Stomach (tissue), 19 donors: ENCODE measurements at places on chromosomes 2 and 18. TPM values are rescaled to one million over a fixed set of nuclear protein-coding genes. Genes with fewer than 3 reads are reported as not detected.
A peak's percentile ranks its signal among the peaks of the same experiment; 100 is the strongest.

- H3K27ac ChIP-seq, result no peak overlapping the region
- no peak overlapping the region for H3K4me3 ChIP-seq
- peak; percentile 25 for DNase-seq
Measured at GRCh38 chr2:230905448-230906421, 19.3 kb downstream of the GPR55 start.

DNA sequence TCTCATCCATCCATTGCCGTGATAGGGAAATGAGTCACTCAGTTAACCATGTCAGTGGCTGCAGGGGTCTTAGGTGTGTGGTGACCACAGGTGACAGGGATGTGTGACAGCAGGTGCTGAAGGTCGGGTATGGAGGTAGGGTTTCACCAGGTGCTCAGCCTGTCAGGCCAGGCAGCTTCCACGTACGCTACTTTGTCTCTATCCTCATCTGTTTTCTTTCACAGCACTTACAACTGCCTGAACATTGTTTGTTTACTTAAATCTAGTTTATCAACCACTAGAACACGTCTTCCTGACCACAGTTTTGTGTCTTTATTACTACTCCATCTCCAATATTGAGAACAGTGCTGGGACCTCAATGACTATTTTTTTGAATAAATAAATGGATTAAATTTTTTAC, 11.4 kb upstream of the UXS1 start:
- H3K4me1 ChIP-seq, result no peaks in the 10 kb centered on the region
- no peaks in the 10 kb centered on the region for H3K36me3 ChIP-seq
- no peaks in the 10 kb centered on the region for H3K27me3 ChIP-seq
- no peak overlapping the region for H3K4me3 ChIP-seq
- H3K27ac ChIP-seq, result no peak overlapping the region

GRCh38 chr2:68637047-68637446, 6.3 kb upstream of the PROKR1 start:
- no peaks in the 10 kb centered on the region for H3K4me1 ChIP-seq
- no peak for DNase-seq
- no peaks in the 10 kb centered on the region for H3K36me3 ChIP-seq
- no peaks in the 10 kb centered on the region for H3K27me3 ChIP-seq
- no peak overlapping the region for H3K27ac ChIP-seq
- H3K4me3 ChIP-seq, result no peak overlapping the region

DNA sequence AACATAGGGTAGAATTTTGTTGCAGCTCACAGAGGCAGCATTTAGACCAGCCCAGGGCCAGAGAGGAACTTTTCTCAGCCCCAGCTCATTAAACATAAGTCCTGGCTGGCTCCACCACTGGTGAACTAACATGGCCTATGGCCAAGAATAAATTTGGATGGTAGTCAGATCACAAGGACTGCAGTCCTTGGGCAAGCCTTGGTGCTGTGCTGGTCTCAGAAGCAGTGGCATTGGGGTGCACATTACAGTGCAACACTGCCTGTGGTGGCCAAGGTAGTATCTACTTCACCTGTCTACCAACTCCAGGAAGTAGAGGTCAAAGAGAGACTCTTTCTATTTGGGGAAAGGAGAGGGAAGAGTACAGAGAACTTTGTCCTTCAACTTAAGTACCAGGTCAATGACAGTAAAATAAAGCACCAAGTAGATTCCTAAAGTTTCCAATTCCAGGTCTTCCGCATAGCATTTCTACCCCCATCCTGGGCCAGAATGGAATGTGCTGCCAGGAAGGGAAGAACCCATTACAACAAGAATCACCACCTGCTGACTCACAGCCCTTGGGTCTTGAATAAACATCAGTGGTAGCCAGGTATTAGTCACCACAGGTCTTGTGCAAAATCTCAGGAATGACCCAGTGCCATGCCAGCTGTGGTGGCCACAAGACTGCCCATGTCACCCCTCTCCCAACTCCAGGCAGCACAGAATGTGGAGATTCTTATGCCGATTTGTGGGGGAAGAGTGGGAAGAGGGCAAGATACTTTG, 155.4 kb upstream of the FSIP2 start:
- H3K36me3 ChIP-seq, result no peaks in the 10 kb centered on the region
- H3K4me3 ChIP-seq, result no peak overlapping the region
- no peak overlapping the region for H3K27ac ChIP-seq
- DNase-seq, result no peak

INHA gene
- total RNA-seq, result 1.8 TPM

CD207 gene
- not detected for total RNA-seq
